ENCODE measurements at places on chromosomes 2 and 18. TPM values are rescaled to one million over a fixed set of nuclear protein-coding genes. Genes with fewer than 3 reads are reported as not detected.

The ALPP gene
- 0.20 TPM for total RNA-seq

The IL1RL1 gene
- not detected for total RNA-seq

The PTH2R gene
- 0.20 TPM for total RNA-seq

The DNAJC5G gene
- 0.44 TPM for total RNA-seq

The LYG1 gene
- total RNA-seq: 0.31 TPM

The SIX3 gene
- total RNA-seq: 0.55 TPM

The SP5 gene
- total RNA-seq: 1.7 TPM

The HSPD1 gene
- total RNA-seq: 846 TPM

The DYNAP gene
- total RNA-seq: 2.3 TPM

- H3K27me3 ChIP-seq: no peaks in the 10 kb centered on the region
- no peak overlapping the region for H3K27ac ChIP-seq
- no peak overlapping the region for H3K4me3 ChIP-seq
- no peak for DNase-seq
Measured at GRCh38 chr2:182521453-182522404, 94.9 kb upstream of the PDE1A start.

- H3K4me1 ChIP-seq: no peaks in the 10 kb centered on the region
- no peak overlapping the region for H3K27ac ChIP-seq
- no peak for DNase-seq
- H3K27me3 ChIP-seq: no peaks in the 10 kb centered on the region
- H3K36me3 ChIP-seq: no peaks in the 10 kb centered on the region
- no peak overlapping the region for H3K4me3 ChIP-seq
Measured at GRCh38 chr2:60826111-60826510, 55.3 kb upstream of the REL start.

DNA sequence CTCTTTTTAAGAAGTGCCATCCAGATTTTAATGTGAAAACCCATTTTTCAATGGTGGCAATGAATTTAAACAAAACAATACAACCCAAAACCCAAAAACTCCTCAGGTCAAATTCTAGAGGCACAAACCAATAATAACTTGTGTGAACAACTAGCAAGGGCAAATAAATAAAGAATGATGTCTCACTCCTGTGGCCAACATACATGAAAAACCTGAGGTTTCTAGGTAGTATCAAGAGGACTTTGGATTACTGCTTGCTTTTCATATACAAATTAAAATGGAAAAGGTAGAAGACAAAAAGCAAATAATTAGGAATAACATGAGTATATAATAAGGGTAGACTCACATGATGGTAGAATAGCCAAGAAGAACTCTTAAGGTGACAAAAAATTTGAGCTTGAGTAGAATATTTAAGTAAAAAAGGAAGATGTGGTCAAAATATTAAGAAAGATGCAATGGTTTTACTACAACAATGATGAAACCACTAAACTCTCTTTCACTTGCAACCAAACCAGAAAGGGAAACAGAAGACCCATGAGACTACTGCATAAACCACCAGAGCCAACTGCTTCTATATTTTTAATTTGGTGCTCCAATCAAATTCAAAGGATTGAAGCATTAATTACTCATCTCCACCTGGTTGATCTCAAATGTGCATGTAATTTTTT is 53.5 kb downstream of the DARS1 start:
- DNase-seq: no peak
- peaks cover 41% of the 10 kb centered on the region for H3K36me3 ChIP-seq
- no peaks in the 10 kb centered on the region for H3K4me1 ChIP-seq

- H3K4me1 ChIP-seq: no peaks in the 10 kb centered on the region
- H3K27ac ChIP-seq: no peak overlapping the region
- H3K27me3 ChIP-seq: no peaks in the 10 kb centered on the region
Measured at GRCh38 chr18:32319084-32319483, 129.2 kb downstream of the MEP1B start.

GRCh38 chr2:75960472-75961009 is 249.8 kb upstream of the GCFC2 start:
- DNase-seq: no peak
- no peak overlapping the region for H3K4me3 ChIP-seq
- no peaks in the 10 kb centered on the region for H3K4me1 ChIP-seq
- H3K36me3 ChIP-seq: no peaks in the 10 kb centered on the region
- no peaks in the 10 kb centered on the region for H3K27me3 ChIP-seq

GRCh38 chr2:191321861-191322662 is 76.9 kb downstream of the MYO1B start:
- no peak overlapping the region for H3K4me3 ChIP-seq
- H3K36me3 ChIP-seq: peaks cover 10% of the 10 kb centered on the region
- H3K4me1 ChIP-seq: peaks cover 9% of the 10 kb centered on the region
- peak; percentile 81 for DNase-seq
- no peaks in the 10 kb centered on the region for H3K27me3 ChIP-seq

DNA sequence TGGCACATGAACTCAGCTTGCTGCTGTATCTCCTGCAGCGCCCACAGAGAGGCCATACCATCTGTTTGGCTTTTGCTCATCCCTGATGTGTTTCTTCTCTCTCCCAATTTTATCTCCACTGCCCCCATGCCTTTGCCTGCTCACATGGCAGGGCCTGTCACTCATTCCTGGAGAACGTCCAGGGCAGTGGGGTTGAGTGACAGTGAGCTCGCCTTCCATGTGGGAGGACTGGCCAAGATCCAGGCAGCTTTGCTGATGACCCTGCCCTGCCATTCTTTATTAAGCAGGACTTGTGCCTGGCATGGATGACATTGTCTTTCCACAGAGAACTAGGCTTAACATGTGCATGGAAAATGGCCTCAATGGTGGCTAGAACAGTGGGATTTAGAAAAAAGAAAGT is 230.5 kb upstream of the THSD7B start:
- no peaks in the 10 kb centered on the region for H3K4me1 ChIP-seq
- DNase-seq: no peak
- H3K27me3 ChIP-seq: no peaks in the 10 kb centered on the region
- H3K36me3 ChIP-seq: no peaks in the 10 kb centered on the region

GRCh38 chr2:19362094-19362754 is 3.8 kb upstream of the OSR1 start:
- H3K4me1 ChIP-seq: no peaks in the 10 kb centered on the region
- DNase-seq: no peak
- peaks cover 73% of the 10 kb centered on the region for H3K27me3 ChIP-seq

DNA sequence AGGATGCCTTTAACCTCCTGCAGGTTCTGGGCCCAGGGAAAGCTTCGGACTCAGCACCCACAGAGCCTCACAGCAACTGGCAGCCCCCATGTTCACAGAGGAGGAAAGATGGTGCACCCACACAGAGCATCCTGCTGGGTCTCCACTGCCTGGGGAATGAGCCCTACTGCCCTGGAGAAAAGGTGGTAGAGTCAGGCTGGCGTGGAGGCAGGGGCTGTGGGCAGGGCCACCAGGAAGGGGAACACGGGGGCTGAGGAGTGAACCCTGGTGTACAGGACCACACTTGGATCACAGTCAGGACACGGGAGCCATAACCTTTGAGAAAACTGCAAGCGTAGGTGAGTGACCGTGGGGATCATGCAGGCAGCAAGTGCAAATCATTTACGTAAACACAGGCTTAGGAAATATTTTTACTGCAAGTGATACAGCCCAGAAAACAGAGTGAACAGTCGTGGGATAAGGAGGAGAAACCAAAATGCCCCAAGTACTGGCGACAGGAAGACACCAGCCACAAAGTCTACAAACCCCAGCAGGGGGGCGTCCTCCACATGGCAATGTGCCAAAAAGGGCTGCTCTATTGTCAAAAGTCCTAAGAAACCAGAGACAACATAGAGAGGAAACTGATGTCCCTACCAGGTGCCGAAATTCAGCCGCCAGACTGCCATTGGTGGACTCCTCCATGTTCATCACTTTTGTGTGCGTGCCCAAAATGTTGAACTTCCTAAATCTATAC is 27.6 kb downstream of the STAT1 start:
- no peaks in the 10 kb centered on the region for H3K4me1 ChIP-seq
- H3K4me3 ChIP-seq: no peak overlapping the region

DNA sequence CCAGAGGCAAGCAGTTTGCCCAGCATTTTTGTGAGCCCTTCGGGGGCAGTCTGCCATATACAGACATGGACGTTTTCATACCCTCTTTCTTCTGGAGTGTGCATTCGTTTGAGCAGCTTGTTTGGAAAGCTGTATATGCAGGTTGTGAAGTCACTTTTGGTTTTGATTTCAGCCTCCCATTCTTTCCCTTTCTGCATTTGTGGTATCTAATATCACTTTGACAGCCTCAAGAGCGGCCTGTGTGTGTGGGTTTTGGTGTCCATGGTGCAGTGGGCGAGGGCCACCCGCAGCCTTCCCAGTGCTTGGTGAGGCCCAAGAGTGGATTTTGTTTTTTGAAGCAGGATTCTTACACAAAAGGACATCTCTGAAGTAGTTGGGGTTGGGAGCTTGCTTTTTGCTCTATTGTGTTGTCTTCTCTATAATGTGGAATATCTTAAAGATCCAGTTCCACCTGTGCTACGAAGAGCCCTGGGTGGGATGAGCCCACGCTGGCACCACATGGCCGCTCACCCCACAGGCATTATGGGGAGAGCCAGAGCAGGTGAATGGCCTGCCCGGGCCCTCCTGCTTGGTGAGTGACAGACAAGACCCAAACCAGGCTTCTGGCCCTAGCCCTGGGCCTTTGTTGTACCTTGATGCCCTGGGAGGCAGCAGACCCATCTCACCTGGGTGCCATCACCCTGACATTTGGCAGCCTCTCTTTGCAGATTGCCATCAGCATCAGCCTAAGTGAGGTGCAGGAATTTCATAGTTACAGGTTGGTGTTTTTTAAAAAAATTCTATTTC is 29.5 kb downstream of the INPP4A start:
- H3K36me3 ChIP-seq: peaks cover 4% of the 10 kb centered on the region
- no peaks in the 10 kb centered on the region for H3K4me1 ChIP-seq
- DNase-seq: no peak
- H3K27ac ChIP-seq: no peak overlapping the region

- no peak for DNase-seq
- H3K27me3 ChIP-seq: no peaks in the 10 kb centered on the region
- no peak overlapping the region for H3K4me3 ChIP-seq
- no peaks in the 10 kb centered on the region for H3K4me1 ChIP-seq
- no peak overlapping the region for H3K27ac ChIP-seq
Measured at GRCh38 chr2:189232759-189233406, 53.3 kb upstream of the COL5A2 start.

- DNase-seq: peak; percentile 92
- no peak within 1 kb of the TSS for H3K27ac ChIP-seq
- no peaks in the 10 kb centered on the region for H3K4me1 ChIP-seq
- peak within 1 kb of the TSS; percentile 88 for H3K4me3 ChIP-seq
- no peaks in the 10 kb centered on the region for H3K36me3 ChIP-seq
- H3K27me3 ChIP-seq: peaks cover 31% of the 10 kb centered on the region
Measured at GRCh38 chr2:26847655-26848335, at the start of gene DPYSL5. TSS of gene DPYSL5 (plus strand) at chr2:26848132. CDS start at chr2:26898500, 50,368 bp downstream.

GRCh38 chr2:113277474-113278072 is 1.1 kb downstream of the PAX8 start:
- DNase-seq: peak; percentile 51
- peak overlapping the region; percentile 89 for H3K4me3 ChIP-seq
